Fibroblast of lung (primary cell): ENCODE measurements at places on chromosomes 5 and 9. TPM values are rescaled to one million over a fixed set of nuclear protein-coding genes. Genes with fewer than 3 reads are reported as not detected.
A peak's percentile ranks its signal among the peaks of the same experiment; 100 is the strongest.

The NUTM2G gene
- total RNA-seq = not detected in 2 replicates

The SCGB3A2 gene
- not detected in 2 replicates for total RNA-seq

- H3K36me3 ChIP-seq = peaks cover 24% of the 10 kb centered on the region
- H3K27me3 ChIP-seq = no peaks in the 10 kb centered on the region
- peaks cover 8% of the 10 kb centered on the region for H3K4me1 ChIP-seq
Measured at GRCh38 chr5:14342306-14342705, 199.2 kb downstream of the TRIO start.

The PCDHGA10 gene
- 7.4 and 10.2 TPM in 2 replicates for total RNA-seq

GRCh38 chr5:1652873-1653697 lies 129.3 kb upstream of the LPCAT1 start:
- no peak overlapping the region for H3K27ac ChIP-seq
- no peaks in the 10 kb centered on the region for H3K36me3 ChIP-seq
- H3K4me1 ChIP-seq = no peaks in the 10 kb centered on the region
- peaks cover 18% of the 10 kb centered on the region for H3K27me3 ChIP-seq
- DNase-seq = no peak

- H3K4me3 ChIP-seq = no peak overlapping the region
- H3K36me3 ChIP-seq = no peaks in the 10 kb centered on the region
- no peak overlapping the region for H3K27ac ChIP-seq
- H3K4me1 ChIP-seq = no peaks in the 10 kb centered on the region
- no peak for DNase-seq
Measured at GRCh38 chr9:74735761-74736160, 152.0 kb downstream of the TRPM6 start.

DNA sequence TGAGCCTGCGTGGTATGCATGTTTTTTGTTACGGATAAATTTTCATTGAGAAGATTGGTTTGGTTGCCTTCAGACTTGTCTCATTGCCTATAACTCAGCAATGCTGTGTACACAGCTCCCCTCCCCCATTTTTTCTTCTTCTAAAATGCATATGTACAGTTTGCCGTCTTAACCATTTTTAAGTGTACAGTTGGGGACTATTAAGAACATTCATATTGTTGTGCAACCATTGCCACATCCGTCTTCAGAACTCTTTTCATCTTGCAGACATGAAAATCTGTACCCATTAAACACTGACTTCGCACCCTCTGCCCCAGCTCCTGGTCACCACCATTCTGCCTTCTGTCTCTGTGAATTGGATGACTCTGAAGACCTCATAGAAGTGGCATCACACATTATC lies 6.2 kb downstream of the EXOC3 start:
- H3K27me3 ChIP-seq = no peaks in the 10 kb centered on the region
- H3K27ac ChIP-seq = no peak overlapping the region
- no peak for DNase-seq
- no peak overlapping the region for H3K4me3 ChIP-seq
- H3K36me3 ChIP-seq = peaks cover 33% of the 10 kb centered on the region
- peaks cover 2% of the 10 kb centered on the region for H3K4me1 ChIP-seq

DNA sequence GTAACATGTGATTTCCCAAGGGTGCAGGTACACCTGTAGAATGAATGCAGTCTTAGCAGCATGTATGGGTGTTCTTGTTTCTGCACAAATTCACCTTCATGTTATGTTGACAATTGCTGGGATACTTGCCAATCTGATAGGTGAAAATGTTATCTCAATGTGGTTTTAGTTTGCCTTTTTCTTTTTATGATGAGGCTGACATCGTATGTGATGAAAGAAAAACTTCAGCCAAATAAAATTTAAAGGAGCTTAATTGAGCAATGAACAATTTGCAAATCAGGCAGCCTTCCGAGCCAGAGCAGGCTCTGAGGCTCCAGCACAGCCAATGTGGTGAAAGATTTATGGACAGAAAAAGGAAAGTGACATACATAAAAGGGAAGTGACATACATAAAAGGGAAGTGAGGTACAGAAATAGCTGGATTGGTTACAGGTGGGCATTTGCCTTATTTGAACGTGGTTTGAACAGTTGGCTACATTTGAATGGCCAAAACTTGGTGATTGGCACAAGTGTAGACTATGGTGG lies 10.5 kb downstream of the TAL2 start:
- no peak overlapping the region for H3K27ac ChIP-seq
- no peak overlapping the region for H3K4me3 ChIP-seq
- no peaks in the 10 kb centered on the region for H3K27me3 ChIP-seq
- H3K4me1 ChIP-seq = no peaks in the 10 kb centered on the region
- no peak for DNase-seq

The MAMDC4 gene
- total RNA-seq = 3.3 and 4.6 TPM in 2 replicates

GRCh38 chr5:31827867-31828266 lies 188.9 kb downstream of the PDZD2 start:
- no peaks in the 10 kb centered on the region for H3K27me3 ChIP-seq
- H3K36me3 ChIP-seq = no peaks in the 10 kb centered on the region
- no peak overlapping the region for H3K4me3 ChIP-seq
- DNase-seq = peak; percentile 87
- no peak overlapping the region for H3K27ac ChIP-seq
